ENCODE measurements at places on chromosomes 7 and 10.
A peak's percentile ranks its signal among the peaks of the same experiment; 100 is the strongest.

GRCh38 chr10:101529725-101530553, 58.1 kb downstream of the POLL start:
- no peak for DNase-seq

DNA sequence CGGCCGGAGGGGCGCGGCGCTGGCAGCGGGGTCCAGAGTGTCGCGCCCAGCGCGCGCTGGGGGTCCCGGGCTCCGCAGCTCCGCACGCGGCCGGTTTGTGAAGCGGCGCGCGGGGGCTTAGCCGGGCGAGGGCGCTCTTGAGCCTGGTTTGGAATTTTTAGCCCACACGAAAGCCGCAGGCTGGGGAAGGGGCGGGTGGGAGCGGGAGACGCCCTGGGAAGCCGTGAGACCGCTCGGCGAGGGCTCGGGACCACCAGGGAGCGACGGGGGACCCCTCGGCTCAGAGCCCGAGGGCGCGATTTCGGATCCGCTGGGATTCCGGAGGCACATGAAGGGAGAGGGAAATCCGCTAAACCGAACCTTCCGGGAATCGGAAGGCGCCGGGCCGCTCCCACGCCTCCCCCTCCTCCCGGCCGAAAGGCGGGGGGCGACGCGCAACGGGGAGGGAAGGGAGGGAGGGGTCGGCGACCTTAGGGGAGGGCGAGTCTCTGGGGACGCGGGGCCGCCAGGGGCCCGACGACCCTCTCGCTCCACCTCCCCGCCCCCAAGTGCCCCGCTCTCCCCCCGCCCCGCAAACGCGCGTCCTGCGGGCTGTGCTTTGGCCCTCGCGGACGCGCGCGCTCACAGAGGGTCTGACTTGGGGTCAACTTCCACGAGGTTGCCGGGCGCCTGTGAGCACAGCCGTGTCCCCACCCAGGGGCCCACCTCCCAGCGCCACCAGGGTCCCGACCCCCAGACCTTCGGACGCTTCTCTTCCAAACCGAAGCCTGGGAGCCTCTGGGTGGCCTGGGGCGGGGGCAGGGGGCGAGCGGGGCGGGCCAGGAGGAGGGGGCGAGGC, 5.1 kb upstream of the ELFN1 start:
- peak; percentile 24 for DNase-seq

- no peak for DNase-seq
Measured at GRCh38 chr10:6228647-6229046, 25.9 kb downstream of the PFKFB3 start.

- no peak for DNase-seq
Measured at GRCh38 chr7:41774966-41775365, 72.1 kb upstream of the INHBA start.

DNA sequence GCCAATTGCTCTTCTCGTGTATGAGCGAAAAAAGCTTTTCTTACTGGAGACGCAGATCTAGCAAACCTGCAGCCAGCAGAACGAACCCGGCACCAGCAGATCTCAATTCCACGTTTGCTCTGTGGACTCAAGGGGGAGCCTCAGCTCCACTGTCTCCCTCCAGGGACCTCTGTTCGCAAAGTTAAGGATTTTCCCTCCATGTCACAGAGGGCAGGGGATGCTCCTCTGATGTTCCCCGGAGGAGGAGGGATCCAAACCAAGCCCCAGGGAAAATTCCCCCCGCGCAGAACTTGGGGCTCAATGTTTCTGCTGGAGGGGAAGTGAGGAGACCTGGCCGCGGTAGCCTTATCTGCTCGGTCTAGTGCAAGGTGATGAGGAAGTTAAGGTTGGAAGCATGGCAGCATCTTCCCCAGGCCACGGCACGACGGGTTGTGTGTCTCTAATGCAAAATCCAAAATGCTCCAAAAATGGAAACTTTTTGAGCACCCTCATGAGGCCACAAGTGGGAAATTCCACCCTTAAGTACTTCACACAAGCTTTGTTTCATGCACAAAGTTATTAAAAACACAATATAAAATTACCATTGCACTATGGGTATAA, 9.0 kb downstream of the IQCE start:
- no peak for DNase-seq

DNA sequence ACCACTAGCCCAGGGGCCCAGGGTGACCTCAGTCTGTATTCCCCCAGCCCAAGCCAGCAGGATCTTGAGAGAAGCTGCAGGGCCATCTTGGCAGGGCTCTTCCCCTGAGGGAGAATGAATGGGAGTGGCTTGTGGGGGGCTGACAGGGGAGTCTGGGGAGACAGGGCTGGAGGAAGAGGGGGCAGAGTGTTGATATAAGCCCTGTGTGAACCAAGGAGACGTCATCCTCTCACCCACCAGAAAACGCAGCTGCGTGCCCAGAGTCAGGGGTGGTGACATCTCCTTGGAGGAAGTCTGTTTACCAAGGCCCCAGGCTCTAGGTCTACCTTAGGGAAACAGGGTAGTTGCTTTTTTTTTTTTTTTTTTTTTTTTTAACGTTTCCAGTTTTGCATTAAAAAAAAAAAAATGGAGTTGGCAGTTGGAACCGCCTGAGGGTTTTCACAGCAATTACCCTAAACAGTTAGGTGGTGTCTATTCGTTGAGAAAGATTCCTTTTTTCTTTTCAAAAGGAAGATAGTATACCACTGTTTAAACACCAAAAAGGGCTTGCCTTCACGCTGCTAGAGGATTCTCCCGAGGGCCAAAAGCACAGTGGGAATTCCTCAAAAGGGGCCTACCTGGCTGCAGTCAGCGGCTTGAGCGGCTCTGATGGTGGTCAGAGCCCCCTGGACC, 113.8 kb downstream of the PRPF18 start:
- no peak for DNase-seq

- no peak for DNase-seq
Measured at GRCh38 chr7:110889335-110889734, 201.6 kb upstream of the LRRN3 start.

DNA sequence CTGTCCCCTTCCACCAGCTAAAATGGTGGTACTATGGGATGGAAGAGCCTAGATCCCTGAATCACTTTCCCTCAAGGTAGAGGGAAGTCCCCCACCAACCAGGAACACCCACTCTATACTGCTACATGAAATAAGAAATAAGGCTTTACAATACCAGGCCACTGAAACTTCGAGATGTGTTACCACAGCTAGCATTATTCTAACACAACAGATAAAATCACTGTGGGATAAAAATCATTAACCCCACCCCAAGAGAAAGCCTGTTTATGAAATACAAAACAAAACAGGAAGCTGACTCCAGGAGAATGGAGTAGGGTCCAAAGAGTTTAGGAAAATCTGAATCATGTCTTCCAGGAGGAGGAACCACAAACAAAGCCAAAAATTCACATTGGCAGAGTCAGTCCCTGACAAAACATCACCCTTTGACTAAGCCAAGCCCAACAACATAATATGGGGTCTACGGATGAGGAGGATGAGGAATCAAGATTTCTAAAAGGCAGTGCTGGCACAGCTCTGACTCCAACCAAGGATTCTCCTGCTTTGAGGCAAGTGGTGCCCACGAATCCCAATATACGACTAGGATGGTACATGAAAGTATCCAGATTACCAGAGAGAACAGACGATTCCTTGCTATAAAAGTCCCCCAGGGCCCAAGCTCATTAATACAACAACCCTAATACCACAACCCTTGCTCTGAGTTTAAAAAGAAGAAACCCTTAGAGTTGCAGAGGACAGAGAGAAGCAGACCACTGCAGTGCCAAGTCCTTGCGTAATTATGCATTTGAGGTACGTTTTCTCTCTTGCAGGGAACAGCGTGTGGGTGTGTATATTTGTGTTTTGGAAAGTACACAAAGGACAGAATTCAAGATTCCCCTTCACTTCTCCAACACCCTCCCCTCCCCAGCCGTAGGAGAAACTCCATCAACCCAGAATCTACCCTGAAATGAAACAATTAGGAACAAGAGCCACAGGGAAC, 23.7 kb downstream of the XPNPEP1 start:
- no peak for DNase-seq

DNA sequence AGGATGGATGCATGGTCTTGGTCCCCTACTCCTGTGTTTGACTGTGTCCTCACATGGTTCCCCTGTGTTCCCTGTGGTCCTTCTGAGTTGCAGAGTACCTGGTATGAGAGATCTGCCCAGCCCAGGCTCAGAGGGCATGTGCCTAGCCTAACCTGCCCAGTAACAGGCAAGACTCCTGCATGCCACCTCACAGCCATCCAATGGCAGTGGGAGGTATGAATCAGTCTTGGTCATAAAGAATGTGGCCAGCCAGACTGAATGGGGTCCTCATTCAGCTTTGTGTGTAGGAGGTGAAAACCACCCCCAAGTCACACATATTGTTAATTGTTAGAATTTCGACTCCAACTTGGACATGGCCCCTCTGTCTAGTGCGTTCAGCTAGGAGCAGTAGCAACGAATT, 17.2 kb upstream of the GPR158 start:
- DNase-seq = no peak

GRCh38 chr7:35805876-35806275, 5.0 kb downstream of the SEPTIN7 start:
- DNase-seq = peak; percentile 10

- DNase-seq = peak; percentile 67
Measured at GRCh38 chr10:23314835-23315239, 29.8 kb downstream of the C10orf67 start.

- no peak for DNase-seq
Measured at GRCh38 chr10:15046626-15047025, 2.9 kb downstream of the OLAH start.

GRCh38 chr10:110170142-110170971, 37.0 kb upstream of the MXI1 start:
- DNase-seq = peak; percentile 69

GRCh38 chr10:35307297-35307696, 29.0 kb upstream of the CCNY start:
- DNase-seq = no peak

- DNase-seq = no peak
Measured at GRCh38 chr7:128163473-128163872, 77.6 kb upstream of the LEP start.

DNA sequence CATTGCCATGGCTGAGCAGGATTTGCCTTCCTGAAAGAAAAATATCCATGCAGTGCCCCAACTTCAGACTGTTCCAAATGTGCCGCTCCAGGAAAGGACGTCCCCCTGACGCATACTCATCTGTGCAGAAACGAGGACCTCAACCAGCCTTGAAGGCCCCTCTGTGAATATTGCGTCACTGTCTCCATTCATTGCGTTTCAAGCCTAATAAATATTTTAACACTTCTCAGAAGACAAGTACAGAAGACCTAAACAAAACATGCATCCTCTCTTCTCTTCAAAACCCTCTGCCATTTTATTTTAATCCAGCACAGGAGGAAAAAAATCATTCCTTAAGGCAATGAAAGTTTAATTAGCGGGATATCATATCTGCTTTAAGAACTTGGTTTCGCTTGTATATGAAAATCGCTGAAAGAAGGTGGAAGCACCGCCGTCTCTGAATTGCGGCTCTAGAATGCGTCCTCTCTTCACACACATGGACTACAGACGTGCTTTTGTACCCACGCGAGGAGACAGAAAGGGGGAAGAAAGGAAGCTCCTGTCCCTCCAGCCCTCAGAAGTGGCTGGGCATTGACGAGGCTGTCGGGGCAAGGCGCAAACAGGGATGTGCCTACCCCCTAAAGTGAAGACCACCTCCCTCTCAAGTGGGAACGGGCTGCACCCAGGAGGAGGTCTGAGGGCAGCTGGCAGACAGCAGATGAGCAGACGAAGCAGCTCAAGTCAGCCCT, 36.8 kb downstream of the RGS10 start:
- DNase-seq = no peak

GRCh38 chr7:92835851-92836488, 403 bp downstream of the CDK6 start:
- DNase-seq = peak; percentile 47

- no peak for DNase-seq
Measured at GRCh38 chr7:140920745-140921144, 4.0 kb downstream of the BRAF start.

GRCh38 chr7:106905734-106906133, 40.7 kb downstream of the PIK3CG start:
- DNase-seq = no peak

GRCh38 chr7:95424716-95425115, 10.1 kb downstream of the PON2 start:
- DNase-seq = no peak

- DNase-seq = no peak
Measured at GRCh38 chr7:100486111-100486636, 2.4 kb downstream of the NYAP1 start.

DNA sequence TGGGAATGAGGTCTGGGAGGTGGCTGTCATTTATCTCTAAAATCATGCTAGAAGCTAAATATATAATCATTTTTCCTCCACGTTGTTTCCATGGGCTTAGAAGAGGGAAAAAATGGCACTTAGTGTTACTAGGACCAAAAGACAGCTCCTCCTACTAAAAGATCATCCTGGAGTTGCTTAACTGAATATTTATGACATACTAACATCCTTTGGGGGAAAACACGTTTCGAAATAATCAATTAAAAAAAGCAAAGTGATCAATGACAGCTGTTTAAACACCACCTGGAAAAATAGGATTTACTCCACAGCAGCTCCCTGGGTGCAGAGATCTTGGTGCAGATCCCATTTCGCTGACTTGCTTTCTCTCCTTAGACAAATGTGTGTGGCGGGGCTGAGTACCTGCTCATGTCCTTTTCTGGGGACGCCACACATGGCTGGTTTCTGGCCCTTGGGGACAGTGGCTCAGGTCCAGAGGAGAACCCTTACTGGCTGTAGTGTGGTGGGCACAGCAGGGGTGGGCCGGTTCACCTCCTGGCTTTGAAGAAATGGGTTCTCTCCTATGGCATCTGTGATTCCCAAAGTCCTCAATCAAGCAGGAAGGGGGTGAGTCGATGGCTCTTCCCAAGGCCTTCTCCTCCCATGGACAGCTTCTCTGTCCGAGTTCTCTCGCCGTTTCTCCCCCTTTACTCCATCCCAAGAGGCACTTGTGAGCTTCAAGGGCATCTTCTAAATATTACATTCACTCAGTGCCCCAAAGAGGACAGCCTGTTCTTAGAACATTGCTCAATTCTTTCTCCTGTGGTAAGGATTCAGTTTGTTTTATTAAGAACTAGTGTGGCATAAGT, 156.4 kb upstream of the KLF14 start:
- peak; percentile 60 for DNase-seq

GRCh38 chr7:35865287-35865686, 64.4 kb downstream of the SEPTIN7 start:
- no peak for DNase-seq

- no peak for DNase-seq
Measured at GRCh38 chr7:16960337-16960965, 78.7 kb upstream of the AGR3 start.

- no peak for DNase-seq
Measured at GRCh38 chr7:20596653-20597052, 18.8 kb upstream of the ABCB5 start.

DNA sequence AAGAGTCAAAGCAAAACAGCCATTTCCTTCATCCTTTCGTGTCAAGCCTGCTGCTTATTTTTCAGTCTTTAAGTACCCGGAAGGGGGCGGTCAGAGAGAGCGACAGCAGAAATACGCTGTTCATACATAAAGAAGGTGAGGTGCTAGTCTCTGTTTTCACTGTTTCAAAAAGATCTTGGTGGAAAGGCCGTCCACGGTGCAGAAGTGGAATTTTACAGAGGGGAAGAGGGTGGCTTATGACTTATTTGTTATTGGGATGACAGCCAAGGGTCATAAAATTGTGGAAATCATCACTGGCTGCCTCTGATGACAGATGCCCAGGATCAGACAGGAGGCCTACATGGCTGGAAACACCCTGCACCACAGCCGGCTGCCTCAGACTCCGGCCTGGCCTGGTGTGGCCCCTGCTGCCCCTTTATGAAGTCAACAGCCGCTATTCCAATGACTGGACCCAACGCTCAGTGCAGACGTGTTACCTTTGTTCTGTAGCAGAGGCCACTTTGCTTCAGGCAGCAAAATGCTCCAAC, 57.0 kb downstream of the HIPK2 start:
- no peak for DNase-seq
